ENCODE measurements at places on chromosomes 7 and 10.
A peak's percentile ranks its signal among the peaks of the same experiment; 100 is the strongest.

GRCh38 chr10:97805096-97805884, 33.5 kb upstream of the SFRP5 start:
- no peak for DNase-seq

DNA sequence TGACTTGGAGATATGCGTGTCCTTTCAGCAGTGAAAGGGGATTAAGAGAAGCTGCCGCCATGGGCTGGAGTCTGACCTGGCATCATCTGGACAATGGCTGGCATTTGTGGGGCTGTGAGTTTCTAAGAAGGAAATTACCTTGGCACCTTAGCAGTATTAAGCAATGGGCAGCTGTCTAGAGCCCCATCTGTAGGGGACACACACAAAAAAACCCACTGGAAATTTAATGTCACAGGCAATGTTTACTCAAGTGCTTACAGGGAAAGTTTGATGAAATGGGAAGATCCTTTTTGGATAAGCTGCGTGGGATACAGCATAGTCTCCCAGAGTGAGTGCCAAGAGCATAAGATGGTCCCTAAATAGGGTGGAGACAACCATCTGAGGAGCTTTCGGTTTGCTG, 25.0 kb downstream of the ADRA2A start:
- DNase-seq: no peak

DNA sequence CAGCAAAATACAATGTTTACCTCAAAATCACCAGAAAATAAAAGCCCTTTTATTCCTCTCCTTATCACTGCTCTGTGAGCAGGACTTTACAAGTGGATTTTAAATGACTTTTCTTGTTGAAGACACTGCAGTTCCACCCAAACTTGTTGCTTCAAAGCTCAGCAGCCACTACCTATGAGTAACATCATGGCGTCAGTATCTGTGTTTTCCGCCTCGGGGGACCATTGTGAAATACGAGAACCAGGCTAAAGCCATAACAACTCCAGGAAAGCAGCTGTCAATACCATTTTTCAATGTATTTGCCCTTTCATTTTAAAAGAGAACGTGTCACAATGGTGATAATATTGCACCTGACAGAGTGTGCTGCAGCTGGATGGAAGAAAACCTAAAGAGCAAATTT, 284.0 kb upstream of the RNF32 start:
- no peak for DNase-seq

DNA sequence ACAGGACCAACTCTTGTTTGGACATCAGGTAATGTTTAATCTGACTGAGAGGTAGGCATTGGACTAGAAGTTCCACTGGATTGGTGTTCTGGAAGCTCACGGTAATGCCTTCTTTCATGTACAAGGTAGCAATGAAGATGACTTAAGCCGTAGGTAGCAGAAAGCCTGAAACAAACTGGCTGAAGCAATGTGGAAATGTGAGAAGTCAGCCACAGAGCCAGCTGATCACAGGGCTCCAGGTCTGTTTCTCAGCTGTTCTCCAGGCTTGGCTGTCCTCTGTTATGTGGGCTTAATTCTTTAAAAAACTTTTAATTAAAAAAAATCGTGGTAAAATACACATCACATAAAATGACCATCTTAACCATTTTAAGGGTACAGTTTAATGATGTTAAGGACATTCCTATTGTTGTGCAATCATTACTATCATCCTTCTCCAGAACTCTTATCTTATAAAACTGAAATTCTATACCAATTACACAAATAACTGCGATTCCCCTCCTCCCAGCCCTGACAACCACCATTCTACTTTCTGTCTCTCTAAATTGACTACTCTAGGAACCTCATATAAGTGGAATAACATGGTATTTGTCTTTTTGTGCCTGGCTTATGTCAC, 101.4 kb upstream of the ZNF32 start:
- no peak for DNase-seq

- DNase-seq: no peak
These were observed 448.8 kb downstream of the GRM8 start for GRCh38 chr7:126803990-126804389.

- DNase-seq: no peak
These were observed 12.6 kb downstream of the BAZ1B start for GRCh38 chr7:73509463-73509862.

GRCh38 chr7:115475761-115476385, 554.0 kb downstream of the MDFIC start:
- peak; percentile 35 for DNase-seq
